ENCODE measurements at places on chromosomes 4 and X.

- peak; percentile 8 for DNase-seq
These were observed 744.0 kb downstream of the FSTL5 start for GRCh38 chr4:161419822-161420221.

DNA sequence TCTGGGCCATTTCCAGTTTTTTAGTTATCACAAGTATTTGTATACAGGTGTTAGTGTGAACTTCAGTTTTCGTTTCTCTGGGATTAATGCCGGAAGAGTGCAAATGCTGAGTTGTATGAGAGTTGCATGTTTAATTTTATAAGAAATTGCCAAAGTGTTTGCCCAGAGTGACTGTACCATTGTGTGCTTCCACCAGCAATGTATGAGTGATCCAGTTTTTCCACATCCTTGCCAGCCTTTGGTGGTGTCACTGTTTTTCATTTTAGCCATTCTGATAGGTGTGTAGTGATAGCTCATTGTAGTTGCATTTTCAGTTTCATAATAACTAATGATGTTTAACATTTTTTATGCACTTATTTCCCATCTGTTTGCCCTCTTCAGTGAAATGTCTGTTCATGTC, 18.4 kb downstream of the PLS3 start:
- no peak for DNase-seq

- DNase-seq, result no peak
These were observed 198.7 kb upstream of the NDST3 start for GRCh38 chr4:117835566-117835965.

DNA sequence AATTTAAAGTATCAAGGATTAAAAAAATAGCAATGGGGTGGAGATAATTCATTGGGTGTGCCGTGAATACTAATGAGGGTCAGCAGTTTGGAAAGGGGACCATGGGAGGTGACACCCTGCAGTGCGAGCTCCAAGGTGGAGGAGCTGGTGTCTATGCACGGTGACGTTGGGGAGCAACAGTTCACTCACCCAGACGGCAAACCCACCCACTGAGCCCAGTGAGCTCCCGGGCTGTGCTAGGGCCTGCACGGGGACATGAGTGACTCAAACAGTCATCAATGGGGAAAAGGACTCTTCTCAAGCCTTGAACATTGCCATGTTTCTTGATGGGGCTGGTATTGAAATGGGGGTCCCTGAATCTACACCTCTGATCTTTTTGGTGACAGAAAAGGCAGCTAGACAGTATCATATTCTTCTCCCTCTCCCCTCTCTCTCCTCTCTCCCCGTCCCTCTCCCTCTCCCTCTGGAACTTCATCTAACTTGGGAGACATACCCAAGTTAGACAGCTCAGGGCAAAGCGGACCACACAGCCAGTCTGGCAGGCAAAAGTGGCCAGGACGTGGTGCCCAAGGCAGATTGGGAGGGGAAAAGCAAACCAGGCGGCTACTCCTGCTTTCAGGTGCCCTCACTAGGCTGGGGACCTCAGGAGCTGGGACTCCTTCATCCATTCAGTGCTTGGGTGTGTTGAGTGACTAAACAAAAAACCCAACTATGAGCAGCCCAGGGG, 26.3 kb upstream of the PPP2R2C start:
- DNase-seq, result no peak

GRCh38 chr4:180947425-180947824, 1295.8 kb upstream of the TENM3 start:
- no peak for DNase-seq

GRCh38 chr4:153518001-153518400, 51.8 kb downstream of the TMEM131L start:
- DNase-seq, result no peak

- no peak for DNase-seq
These were observed 1368.2 kb downstream of the STIM2 start for GRCh38 chr4:28228561-28229491.

DNA sequence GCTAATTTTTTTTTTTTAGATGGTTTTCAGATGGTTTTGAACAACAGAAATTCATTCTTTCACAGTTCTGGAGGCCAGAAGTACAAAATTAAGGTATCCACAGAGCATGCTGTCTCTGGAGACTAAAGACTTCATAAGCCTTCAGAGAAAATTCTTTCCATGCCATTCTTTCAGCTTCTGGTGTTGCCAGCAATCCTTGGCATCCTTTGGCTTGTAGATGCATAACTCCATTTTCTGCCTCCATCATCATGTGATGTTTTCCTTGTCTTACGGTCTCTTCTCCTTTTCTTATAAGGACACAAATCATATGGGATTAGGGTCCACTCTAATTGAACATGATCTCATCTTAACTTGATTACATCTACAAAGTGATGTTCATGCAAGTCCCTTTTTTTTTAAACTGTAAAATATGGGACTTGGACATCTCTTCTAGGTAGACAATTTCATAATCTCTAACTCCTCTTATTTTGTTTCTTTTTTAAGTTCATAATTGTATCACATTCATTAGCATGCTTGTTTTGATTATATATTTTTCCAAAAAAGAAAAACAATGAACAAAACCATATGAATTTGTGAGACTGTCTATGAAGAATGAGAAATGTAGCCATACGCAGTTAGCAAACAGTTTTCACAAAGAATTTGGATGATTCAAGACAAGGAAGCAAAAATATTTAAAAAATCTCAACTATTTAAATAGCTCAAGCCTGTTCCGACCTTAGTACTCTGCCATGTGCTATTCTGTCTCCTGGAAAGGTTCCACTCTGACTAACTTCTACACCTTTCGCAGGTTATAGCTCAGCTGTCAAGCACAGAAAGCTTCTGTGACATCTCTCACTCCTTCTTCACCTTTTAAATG, 53.1 kb upstream of the GIMD1 start:
- no peak for DNase-seq

GRCh38 chr4:109977854-109978501, 65.3 kb downstream of the EGF start:
- peak; percentile 37 for DNase-seq

GRCh38 chr4:83139514-83140156, 25.1 kb upstream of the PLAC8 start:
- no peak for DNase-seq
